NCI-H1105 treated with DMSO at 0.1 percent for 48 hours (cell line): ENCODE measurements at places on chromosomes 3 and 15.

- DNase-seq = no peak
Observed at GRCh38 chr3:122014741-122015140, 7.3 kb downstream of the ILDR1 start.

DNA sequence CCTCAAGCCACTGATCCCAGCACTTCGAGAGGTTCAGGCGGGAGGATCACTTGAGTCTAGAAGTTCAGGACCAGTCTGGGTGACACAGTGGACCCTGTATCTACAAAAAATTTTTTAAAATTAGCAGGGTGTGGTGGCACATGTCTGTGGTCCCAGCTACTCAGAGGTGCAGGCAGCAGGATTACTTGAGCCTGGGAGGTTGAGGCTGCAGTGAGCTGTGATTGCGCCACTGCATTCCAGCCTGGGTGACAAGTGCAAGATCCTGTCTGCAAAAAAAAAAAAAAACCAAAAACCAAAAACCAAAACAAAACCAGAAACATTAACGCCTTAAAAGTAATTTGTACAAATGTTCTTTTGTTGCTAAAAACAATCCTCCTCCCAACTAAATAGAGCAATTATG lies 27.9 kb upstream of the SLC12A8 start:
- DNase-seq = no peak

DNA sequence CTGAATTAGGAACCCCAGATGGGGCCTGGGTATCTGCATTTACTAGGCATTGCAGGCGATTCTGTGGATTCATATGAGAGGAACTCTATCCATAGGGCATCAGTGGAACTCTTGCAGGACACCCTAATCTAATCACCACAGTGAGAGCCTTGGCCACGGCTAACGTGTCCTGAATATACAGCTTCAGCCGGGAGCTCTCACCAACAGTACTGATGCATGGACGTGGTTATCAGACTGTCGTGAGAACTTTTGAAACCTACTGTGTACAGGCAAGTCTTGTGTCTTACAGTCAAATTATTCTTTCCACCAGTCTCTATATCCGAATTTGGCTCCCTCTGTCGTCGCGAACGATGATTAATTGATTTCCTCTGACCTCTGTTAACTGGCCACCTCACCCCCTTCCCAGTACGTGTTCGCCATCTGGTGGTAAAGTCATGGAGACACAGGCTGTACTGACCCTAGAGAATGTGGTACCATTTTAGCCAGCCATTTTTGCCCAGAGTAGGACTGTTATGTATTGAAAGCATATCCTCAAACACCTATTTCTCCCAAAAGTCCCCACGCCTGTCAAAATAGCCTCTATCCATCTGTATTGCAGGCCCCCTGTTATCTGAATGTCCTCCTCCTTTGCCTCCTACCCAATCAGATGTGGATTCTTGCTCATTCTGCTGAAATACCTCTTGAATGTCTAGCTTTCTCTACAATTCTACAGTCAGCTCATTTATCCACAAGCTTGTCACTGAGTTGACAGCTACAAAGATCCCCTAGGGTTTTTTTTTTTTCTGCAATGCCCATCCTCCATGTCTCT lies 39.7 kb downstream of the GLDN start:
- DNase-seq = peak; percentile 61

DNA sequence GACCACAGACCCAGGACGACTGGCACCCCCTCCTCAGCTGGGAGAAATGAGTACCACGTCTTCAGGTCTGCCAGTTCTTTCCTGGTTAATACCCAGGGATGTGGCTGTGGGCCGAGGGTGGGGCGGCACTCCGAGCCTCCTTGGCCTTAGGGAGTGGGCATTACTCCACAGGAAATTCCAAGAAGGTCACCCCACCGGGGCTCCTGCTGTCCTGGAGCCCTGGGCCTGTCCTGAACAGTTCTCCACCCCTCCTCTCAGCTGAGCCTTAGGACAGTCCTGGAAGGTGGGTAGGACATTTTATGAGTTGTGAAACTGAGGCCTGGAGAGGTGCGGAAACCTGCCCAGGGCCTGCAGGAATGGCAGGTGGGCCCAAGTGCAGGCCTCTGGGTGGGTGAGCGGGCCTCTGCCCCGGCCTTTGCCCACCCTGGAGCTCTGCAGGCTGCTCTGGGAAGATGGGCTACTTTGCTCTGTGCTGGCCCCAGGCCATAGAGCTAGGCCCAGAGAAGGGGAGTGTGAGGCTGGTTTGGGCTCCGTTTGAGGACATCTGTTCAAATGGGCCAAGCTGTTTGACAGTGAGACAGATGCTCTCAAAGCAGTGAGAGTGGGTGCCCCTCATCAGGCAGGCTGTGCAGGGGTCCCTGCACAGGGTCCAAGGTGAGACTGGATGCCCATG lies 103.1 kb downstream of the TMEM266 start:
- no peak for DNase-seq

DNA sequence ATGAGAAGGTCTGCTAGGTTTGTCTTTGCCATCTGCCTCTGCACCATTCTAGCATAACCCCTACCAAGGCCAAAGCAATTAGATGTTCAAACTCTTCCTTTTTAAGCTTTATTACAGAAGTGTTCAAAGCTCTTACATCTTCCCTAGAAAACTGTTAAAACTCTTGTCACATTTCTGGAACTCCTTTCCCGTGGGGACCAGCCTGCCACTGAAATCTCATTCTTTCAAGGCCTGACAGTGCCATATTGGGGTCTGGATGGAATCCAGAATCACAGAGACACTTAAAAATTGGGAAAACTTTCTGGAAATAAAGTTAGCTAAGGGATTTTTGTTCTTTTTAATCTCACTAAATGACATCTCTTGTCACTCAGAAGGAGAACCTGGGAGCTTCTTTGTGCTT lies 153.8 kb upstream of the SLCO3A1 start:
- DNase-seq = no peak

- DNase-seq = no peak
Observed at GRCh38 chr3:17116007-17116600, 231.3 kb downstream of the PLCL2 start.

DNA sequence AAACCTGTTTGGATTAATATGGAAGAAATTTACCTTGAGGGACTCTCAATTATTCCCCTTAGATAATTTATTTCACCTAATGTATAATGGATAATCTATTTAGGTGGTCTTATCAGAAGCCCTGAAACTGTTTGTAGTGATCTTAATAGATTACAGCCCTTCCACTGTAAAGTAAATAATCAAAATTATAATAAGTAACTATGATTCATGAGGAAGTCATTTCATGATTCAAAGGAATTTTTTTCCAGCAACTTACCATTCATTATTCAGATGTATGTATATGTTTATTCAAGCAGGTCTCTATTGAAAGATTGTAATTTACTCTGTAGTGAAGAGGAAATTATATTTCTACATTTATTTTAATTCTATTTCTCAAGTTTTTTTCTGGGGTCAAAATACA lies 250.6 kb upstream of the ROBO1 start:
- no peak for DNase-seq

GRCh38 chr3:106750092-106750491 lies 627.1 kb upstream of the CCDC54 start:
- DNase-seq = no peak

GRCh38 chr15:51046799-51047449 lies 47.8 kb downstream of the TNFAIP8L3 start:
- DNase-seq = no peak

GRCh38 chr3:52846432-52846965 lies 11.7 kb upstream of the MUSTN1 start:
- no peak for DNase-seq

- DNase-seq = no peak
Observed at GRCh38 chr3:98954242-98954641, 52.7 kb upstream of the DCBLD2 start.
